ENCODE measurements at places on chromosomes 7 and 10.
A peak's percentile ranks its signal among the peaks of the same experiment; 100 is the strongest.

- DNase-seq, result peak; percentile 57
Observed at GRCh38 chr7:55641273-55641691, 69.0 kb upstream of the VOPP1 start.

DNA sequence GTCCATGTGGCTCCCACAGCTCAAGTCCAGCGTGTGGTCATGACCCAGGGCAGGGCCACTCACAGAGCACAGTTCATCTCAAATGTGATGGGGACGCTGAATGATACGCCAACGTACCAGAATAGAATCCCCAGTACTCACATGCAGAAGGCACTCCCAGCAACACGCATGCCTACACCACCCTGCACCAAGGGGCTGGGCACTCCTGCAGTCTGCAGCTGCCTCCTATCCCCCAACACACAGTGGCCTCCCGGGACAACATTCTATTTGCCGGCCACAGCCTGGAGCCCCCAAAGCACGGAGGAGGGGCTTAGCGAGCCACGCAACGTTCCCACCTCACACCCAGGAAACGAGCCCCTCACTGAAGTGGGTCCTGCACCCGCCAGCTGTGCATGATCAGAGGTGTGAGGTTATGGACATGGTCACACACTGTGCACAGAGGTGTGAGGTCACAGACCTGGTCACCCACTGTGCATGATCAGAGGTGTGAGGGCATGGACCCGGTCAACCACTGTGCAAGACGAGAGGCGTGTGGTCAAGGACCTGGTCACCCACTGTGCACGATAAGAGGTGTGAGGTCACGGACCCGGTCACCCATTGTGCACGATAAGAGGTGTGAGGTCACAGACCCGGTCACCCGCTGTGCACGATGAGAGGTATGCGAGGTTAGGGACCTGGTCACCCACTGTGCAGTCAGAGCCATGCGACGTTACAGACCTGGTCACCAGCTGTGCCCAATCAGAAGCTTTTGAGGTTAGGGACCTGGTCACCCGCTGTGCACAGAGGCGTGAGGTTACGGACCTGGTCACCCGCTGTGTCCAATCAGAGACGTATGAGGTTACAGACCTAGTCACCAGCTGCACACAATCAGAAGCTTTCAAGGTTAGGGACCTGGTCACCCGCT lies 182.8 kb downstream of the DIP2C start:
- no peak for DNase-seq

DNA sequence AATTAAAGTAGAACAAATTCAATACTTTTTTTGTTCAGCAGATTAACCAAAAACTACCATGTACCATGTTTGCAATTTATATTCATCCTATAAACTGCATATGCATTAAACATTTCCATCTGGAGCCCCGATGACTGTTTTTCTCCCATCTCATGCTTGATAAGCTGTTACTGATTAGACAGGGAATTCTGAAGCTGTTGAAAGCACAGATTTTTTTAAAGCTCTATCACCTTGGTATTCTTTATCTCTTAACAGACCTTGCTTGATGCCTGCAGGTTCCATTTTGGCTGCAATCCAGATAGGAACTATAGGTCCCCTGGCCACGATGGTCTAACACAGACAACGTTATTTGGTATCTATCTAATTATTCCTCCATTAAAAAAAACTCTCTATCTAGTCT lies 961.7 kb downstream of the CNTNAP2 start:
- no peak for DNase-seq

DNA sequence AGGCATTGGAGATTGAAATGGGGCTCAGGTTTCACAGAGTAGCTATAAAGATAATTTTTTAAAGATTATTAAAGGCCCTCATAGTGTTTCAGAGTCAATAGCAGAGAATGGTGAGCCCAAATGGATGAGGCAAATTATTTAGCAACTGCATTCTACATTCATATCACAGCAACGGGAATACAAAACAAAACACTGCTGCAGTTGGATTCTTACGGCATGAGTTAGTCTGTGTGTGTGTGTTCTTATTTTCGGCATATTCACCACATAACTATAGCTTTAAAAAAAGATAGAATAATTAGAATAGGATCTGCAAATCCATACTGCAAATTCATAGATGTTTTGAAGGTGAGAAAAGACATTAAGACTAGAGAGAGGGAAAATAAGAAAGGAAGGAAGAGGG lies 66.0 kb downstream of the SUGCT start:
- no peak for DNase-seq

DNA sequence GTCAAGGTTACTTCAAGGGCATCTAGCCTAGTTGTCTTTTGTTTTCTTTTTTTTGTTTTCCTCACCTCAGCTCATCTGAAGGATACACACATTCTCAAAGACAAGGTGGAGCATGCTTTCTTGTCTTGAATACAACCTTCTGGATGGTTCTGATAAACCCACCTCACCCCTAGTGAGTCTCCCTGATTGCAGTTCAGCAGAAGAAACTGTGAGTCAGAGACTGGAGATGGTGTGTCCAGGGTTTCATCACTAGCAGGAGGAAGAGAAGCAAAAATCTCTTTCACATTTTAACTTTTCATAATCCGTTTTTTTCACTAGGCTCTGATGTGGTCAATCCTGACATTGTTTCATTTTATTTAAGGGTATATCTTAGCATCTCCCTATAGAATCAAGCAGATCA lies 143.0 kb upstream of the NRBF2 start:
- DNase-seq, result no peak

DNA sequence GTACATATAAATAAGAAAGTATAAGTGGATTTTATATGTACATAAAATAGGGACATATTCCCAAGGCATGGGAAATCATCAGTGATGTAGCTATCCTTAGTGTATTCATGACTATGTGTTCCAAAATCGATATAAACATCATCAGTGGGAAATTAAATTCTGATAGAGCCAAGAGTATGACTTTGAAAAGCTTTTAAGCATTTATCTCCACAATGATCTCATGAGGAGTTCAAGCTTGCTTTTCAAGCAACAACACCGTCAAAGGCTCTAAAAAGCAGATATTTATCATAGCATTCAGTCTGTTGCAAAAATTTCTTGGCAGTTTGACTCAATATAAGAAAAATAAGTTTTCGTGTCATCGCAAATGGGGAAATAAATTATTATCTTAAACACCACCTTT lies 14.5 kb upstream of the NEBL start:
- no peak for DNase-seq

DNA sequence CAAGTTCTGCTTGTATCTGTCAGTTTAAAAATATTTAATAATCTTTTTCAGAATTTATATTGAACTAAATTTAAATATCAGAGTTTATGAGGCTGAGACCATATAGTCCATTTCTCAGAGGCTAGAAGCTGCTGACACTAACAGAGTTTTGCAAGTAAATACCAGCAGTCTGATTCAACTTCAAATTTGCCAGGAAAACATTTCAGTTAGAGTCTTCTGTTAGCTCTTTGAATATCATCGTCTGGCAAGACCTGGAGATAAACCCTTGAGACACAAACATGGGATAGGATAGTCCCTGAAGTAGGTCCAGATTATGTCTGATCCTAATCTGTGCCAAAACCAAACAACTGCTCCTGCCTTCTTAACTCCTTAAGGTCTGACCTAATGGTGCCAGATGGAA lies 472.8 kb upstream of the STEAP1 start:
- no peak for DNase-seq

GRCh38 chr7:108659261-108659660 lies 89.6 kb downstream of the DNAJB9 start:
- no peak for DNase-seq

GRCh38 chr7:196283-196682 lies 3.9 kb downstream of the FAM20C start:
- DNase-seq, result no peak

GRCh38 chr7:127907110-127908040 lies 123.9 kb downstream of the LRRC4 start:
- DNase-seq, result no peak

- DNase-seq, result no peak
Observed at GRCh38 chr7:103613655-103614642, 167.9 kb upstream of the SLC26A5 start.
